Substantia nigra (tissue), 51 donors: ENCODE measurements at places on chromosomes 2 and 18.

DNA sequence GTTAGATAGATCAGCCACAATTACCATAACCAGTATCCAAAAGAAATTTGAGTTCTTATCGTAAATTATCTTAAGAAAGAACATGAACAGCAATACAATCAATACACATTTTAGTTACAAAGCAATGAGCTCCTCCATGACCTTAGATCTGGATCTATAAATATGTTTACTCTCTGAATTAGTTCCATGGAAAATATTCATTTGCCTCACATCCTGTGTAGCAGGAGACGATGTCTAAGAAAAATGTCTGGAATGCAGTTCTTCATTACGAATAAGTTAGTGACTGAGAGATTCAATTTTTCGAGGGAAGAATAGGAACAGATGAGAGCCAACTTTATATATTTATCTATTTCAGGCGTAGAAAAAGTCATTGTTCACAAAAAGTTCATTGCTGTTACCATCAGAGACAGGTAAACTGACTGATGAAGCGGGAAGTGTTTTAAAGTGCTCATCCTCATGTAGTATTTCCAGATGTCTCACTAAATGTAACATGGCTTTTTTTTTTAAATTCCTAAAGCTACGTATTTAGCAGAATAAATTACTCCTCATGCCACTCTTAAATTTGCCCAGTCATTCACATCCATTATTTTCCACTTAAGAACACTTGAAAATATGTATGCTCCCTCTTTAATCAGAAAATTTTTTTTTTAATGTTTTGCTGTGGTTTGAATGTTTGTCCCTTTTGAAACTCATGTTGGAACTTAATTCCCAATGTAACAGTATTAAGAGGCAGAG, 106.5 kb upstream of the SCN1A start:
- DNase-seq: no peak

- no peak for DNase-seq
Measured at GRCh38 chr18:68431922-68432198, 283.0 kb downstream of the TMX3 start.

- DNase-seq: no peak
Measured at GRCh38 chr2:133839677-133840076, 271.4 kb upstream of the NCKAP5 start.

DNA sequence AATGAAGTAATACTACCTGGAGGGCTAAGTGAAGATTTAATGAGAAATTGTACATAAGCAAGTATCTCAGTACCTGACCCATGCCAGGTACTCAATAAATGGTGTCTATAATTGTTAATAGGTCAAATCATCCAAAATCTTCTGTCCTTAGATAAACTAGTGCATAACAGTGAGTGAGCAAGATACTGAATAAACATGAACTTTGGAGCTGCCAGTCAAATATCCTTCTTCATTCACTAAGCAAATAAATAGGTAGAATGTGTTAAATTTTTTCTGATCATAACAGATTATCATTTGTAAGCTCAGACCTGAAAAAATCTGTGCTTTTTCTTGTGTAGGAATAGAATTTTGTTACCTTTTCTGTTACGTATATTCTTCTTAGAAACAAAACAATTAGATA, 39.6 kb downstream of the RAB3GAP1 start:
- no peak for DNase-seq

DNA sequence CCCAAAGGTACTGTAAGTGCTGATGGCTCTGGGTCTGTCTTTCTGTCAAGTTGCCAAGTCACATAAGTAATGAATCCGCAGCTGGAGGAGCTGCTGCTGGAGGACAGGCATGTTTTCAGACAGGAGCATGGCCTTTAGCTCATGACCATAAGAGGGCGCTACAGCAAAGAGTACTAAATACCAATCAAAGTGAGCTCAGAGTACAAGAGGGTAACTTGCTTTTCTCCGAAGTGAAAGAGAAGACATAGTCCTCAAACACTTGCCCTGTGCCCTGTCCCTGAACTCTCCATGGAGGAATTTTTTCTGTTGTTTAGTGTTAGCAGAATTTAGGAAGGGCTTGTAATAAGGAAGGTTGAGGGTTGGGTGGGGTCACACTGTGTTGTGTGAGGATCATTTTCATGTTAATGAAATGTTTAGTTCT, 58.0 kb upstream of the EML6 start:
- no peak for DNase-seq

GRCh38 chr18:49613141-49613640, 51.3 kb downstream of the LIPG start:
- no peak for DNase-seq
